ELR (cell line): ENCODE measurements at places on chromosomes 2 and 18.

DNA sequence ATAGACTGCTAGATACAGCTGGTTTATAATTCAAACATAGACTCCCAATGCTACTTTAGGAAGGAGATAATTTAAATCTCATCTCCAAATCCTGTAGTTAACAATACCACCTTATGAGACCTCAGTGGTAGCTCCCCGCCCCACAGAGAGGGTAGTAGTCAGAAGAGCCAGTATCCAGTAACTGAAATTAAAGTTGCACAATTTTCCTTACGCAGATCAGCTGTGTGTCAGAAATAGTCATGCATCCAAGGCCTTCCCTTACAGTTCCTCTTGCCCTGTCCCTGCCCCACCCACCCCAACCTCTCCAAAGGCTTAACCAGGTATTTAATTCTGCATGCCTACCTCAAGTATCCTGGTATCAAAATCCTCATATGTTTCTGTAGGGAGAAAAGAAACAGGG is 15.5 kb downstream of the MRPS5 start:
- DNase-seq = no peak

DNA sequence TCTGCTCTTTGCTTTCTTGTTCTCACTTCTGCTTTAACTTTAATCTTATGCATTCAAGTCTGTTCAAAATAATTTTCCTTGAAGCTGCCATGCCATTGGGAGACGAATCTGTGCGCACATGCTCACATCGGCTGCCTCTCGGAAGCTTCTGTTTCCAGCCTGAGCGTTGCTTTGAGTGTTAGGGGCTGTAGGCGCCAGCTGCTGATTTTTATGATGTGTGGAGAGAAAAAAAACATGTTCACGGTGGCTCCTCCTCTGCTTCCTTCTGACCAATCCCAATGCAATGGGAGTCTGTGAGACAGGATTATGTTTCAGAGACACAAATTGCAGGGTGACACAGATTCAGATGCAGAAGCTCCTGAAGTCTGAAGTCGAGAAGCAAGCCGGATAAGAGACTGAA is at the start of gene MC4R:
Gene MC4R (minus strand): TSS at position 180 of the 400 bp plus-strand sequence. CDS start 426 bp downstream, outside the sequence.
- DNase-seq = peak; percentile 57

DNA sequence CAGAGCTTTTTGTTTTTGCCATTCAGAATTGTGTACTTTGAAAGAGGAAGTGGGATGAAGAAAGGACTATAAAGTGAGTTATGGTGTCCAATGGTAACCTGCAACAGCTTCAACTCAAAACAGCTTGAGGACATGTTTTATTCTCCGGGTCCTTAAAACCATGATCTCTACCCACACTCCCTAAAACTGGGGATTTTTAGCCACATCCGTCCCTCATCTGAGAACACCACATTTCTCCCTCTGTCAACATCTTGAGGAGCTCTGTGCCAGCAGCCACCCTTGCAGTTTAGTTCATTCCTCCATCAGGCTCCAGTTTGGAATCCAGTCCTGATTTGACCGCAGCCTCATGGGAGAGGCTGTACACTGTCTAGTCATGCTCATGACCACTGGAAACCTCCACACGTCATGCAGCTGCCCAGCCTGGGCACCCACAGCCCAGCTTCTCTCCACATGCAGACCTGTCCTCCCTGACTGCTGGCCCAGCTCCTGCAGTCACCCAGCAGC is 62.6 kb downstream of the C18orf63 start:
- peak; percentile 3 for DNase-seq

DNA sequence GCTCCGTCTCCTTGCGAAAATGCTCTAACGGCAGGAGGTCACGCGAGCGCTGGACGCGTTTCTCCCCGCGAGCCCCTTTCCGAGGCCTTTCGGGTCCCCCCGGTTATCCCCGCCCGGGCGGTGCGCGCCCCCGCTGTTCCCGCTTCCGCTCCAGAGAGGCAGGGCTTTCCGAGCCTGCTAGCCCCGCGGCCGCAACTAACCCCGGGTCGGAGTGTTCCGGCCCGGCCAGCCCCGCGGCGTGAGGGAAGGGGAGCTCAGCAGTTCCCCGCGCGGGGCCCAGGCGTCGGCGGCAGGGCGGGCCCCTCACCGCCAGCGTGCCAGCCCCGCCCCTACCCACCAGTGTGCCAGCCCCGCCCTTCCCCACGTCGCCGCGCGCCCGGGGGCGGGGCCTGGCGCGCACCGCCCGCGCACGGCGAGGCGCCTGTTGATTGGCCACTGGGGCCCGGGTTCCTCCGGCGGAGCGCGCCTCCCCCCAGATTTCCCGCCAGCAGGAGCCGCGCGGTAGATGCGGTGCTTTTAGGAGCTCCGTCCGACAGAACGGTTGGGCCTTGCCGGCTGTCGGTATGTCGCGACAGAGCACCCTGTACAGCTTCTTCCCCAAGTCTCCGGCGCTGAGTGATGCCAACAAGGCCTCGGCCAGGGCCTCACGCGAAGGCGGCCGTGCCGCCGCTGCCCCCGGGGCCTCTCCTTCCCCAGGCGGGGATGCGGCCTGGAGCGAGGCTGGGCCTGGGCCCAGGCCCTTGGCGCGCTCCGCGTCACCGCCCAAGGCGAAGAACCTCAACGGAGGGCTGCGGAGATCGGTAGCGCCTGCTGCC is at the start of gene MSH6:
Gene MSH6 (plus strand): TSS at position 475 of the 815 bp plus-strand sequence. CDS start 89 bp downstream, at position 564.
- DNase-seq = peak; percentile 91

DNA sequence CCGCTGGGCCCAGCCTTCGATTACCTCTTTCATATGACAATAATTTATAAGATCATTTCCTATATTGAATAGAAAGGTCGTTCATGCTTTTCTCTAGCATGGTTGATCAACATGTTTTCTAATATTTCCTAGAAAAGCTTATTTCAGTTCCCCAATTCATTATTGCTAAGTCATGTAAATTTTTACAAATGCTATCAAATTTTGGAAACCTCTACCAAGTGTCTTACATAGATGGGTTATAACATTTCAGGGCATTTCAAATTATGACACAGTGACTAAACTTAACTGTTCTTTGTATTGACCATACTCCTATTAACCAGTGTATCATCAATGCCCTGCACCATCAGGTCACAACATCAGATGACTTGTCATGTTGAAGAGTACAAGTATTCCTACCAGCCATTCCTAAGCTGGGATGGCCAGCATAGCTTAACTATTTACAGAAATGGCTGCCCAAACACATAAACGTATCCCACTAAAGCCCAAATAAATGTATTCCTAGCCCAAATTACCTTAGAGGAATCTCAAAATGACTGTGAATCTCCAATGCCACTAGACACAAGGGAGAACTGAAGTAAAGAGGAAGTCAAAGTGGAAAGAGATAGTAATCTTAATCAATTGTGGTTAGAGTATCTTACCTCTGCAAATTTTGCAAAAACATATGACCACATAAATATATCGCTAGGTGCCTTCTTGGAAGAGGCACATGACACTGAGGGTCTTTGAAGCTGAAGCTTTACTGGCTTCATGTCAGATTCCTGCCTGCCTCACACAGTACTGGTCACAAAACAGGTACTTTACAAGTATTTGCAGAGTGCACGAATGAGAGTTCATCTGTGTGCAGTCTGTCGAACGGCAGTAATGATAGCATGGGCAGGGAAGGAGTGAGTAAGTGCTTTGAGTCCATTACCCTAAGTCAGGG is 87.3 kb upstream of the TLK1 start:
- no peak for DNase-seq
